ENCODE measurements at places on chromosomes 3 and 15. TPM values are rescaled to one million over a fixed set of nuclear protein-coding genes. Genes with fewer than 3 reads are reported as not detected.

Gene SCN5A
- total RNA-seq, result 0.37 TPM

Gene KLF15
- total RNA-seq, result 3.6 TPM

Gene IQCH
- 3.3 TPM for total RNA-seq

Gene TGM5
- total RNA-seq, result not detected

Gene DZIP1L
- 29.4 TPM for total RNA-seq

Gene IL20RB
- total RNA-seq, result 2.7 TPM

Gene WDR93
- total RNA-seq, result under 0.01 TPM

Gene KNG1
- total RNA-seq, result not detected

Gene MYRIP
- under 0.01 TPM for total RNA-seq

Gene RBM5
- total RNA-seq, result 99.2 TPM

Gene ANKUB1
- not detected for total RNA-seq

Gene C3orf33
- 2.4 TPM for total RNA-seq

Gene SOX14
- total RNA-seq, result not detected

Gene GABPB1
- total RNA-seq, result 40.1 TPM

Gene OSTN
- 0.57 TPM for total RNA-seq

Gene ARGFX
- not detected for total RNA-seq

Gene GHSR
- total RNA-seq, result not detected

Gene STRA6
- total RNA-seq, result 8.5 TPM

Gene GOLGA8R
- total RNA-seq, result 2.1 TPM

Gene CCR2
- not detected for total RNA-seq

Gene ITIH1
- total RNA-seq, result 0.18 TPM

Gene MNS1
- 1.1 TPM for total RNA-seq

Gene ADAMTS9
- total RNA-seq, result 5.2 TPM

Gene SLC6A6
- 3.1 TPM for total RNA-seq

Gene GUCA1C
- not detected for total RNA-seq

Gene GPR149
- total RNA-seq, result not detected

Gene ESYT3
- 0.28 TPM for total RNA-seq

Gene CCDC54
- total RNA-seq, result not detected

Gene GOLGA8N
- 4.4 TPM for total RNA-seq

Measured in smooth muscle cell of bladder (primary cell).